Stimulated activated CD8-positive, alpha-beta memory T cell treated with anti-CD3 and anti-CD28 coated beads, Interleukin-15, amount 100 ng/mL, for 24 hours (primary cell): ENCODE measurements at places on chromosomes 16 and 17.

GRCh38 chr17:30299000-30299399 lies 7.3 kb upstream of the BLMH start:
- DNase-seq, result no peak

- no peak for DNase-seq
Observed at GRCh38 chr17:27607521-27608091, 23.4 kb upstream of the LGALS9 start.

DNA sequence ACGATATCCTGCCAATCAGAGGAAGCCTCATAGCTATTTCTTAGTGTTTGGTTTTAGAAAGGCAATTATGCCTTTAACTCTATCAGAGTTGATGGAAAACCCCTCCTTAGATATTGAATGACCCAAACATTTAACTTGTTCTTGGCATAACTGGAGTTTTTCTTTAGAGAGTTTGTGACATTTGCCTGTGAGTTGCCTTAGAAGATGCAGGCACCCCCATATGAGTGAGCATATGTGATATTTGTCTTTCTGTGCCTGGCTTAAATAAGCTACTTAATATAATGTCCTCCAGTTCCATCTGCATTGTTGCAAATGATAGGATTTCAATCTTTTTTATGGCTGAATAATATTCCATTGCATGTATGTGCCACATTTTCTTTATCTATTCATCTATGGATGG lies 19.6 kb upstream of the B4GALNT2 start:
- no peak for DNase-seq

- no peak for DNase-seq
Observed at GRCh38 chr17:58605986-58606385, 85.9 kb downstream of the TEX14 start.

- DNase-seq, result no peak
Observed at GRCh38 chr17:44794851-44795413, 35.2 kb downstream of the GJC1 start.

GRCh38 chr17:68854452-68854851 lies 100.7 kb downstream of the ABCA8 start:
- DNase-seq, result no peak
